ENCODE measurements at places on chromosomes 7 and 10.

- no peak for DNase-seq
These were observed 137.5 kb downstream of the ZNF365 start for GRCh38 chr10:62511656-62512055.

GRCh38 chr7:20916311-20916710 lies 129.6 kb upstream of the SP8 start:
- no peak for DNase-seq

- DNase-seq = no peak
These were observed 90.7 kb upstream of the LRRC4 start for GRCh38 chr7:128121711-128122530.

GRCh38 chr10:97689559-97690020 lies 2.5 kb upstream of the AVPI1 start:
- no peak for DNase-seq

GRCh38 chr7:135454060-135454459 lies 55.8 kb downstream of the CNOT4 start:
- no peak for DNase-seq
